ENCODE measurements at places on chromosomes 3 and 15.
A peak's percentile ranks its signal among the peaks of the same experiment; 100 is the strongest.

DNA sequence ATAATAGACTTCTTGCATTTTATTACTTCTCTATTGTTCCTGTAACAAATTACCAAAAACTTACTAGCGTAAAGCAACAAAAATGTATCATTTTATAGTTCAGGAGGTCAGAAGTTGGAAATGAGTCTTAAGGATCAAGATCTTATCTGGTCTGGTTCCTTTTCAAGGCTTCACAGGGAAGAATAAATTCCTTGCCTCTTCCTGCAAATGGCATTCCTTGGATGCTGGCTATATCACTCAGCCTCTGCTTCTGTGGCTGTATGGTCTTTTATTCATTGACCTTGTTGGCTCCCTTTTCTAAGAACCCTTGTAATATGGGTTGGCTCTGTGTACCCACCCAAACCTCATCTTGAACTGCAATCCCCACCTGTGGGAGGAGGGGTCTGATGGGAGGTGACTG, 478.4 kb upstream of the THBS1 start:
- DNase-seq: no peak

DNA sequence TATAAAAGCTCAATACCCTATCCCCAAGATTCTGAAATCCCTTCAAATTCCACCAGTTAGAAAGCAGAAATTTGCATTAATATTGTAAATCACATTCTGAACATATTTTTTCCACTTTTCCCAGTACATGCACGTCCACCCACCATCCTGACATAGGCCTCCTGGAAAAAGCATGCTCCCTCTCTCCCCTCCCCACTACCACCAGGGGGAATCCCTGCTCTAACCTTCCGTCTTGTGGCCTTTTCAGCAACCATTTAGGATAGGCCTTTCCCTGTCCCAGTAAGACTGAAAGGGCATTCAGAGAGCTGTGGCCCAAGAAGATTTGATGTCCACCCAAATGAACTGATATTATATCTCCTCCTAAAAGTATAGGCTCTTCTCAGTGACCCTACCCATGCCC, 182.1 kb downstream of the ARRDC4 start:
- DNase-seq: no peak

GRCh38 chr3:105456017-105456416, 89.3 kb downstream of the ALCAM start:
- no peak for DNase-seq

- DNase-seq: no peak
These were observed 64.2 kb upstream of the NR2C2 start for GRCh38 chr3:14883226-14883625.

DNA sequence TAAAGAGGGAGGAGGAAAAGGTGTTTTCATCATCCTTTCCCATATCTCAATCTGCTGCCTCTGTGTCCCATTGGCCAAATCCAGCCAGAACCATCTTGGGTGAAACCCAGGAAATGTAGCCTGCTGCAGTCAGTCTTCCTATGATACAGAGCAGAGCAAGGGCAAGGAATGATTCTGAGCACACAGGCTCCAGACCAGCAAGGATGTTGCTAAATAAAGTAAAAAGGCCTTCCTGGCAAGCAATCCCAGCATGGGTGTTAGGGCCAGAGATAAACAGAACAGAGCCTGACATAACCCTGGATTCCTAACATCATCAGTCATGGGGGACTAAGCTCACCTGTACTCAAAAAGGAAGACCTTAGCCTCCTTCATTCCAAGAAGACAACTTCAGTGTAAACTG, 90.7 kb upstream of the AGTR1 start:
- DNase-seq: no peak

DNA sequence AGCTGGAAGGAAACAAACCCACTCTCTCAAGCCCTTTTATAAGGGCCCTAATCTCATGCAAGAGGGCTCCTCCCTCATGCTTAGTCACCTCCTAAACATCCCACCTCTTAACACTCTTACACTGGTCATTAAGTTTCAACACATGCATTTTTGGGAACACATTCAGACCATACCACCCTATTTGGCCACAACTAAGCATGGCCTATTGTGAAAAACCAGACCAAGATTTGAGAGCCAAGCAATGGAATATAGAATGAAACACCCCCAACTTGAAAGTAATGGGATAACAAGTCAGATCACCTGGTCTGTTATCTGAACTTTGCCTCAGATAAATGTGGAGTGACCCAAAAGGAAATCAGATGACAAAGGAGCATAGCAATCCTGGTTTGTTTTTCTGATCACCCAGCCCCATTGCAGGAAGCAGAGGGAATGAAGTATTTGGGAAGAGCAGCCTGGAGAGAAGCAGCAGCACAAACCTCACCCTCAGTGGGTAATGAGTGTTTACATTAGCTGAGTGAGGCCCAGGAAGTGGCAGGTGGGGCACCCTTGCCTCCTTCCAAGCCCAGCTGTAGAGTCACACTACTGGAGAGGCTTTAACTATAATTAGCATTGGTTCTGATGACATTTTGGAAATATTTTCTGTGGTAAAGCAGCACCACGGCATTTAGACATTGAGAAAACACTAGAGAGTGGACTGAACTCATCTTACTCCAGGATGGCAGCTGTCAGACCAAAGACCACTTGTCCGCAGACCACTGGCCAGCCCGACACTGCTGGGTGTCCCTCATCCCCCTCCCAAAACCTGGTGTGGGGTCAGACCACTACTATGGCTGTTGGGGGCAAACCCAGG, 48.8 kb upstream of the PRTG start:
- DNase-seq: peak; percentile 15

- peak; percentile 54 for DNase-seq
These were observed 87.6 kb upstream of the SOX2 start for GRCh38 chr3:181623924-181624694.

- DNase-seq: no peak
These were observed 9.4 kb upstream of the CHAC1 start for GRCh38 chr15:40943764-40944365.

- DNase-seq: no peak
These were observed 117.5 kb upstream of the ARHGEF3 start for GRCh38 chr3:56919137-56919796.

DNA sequence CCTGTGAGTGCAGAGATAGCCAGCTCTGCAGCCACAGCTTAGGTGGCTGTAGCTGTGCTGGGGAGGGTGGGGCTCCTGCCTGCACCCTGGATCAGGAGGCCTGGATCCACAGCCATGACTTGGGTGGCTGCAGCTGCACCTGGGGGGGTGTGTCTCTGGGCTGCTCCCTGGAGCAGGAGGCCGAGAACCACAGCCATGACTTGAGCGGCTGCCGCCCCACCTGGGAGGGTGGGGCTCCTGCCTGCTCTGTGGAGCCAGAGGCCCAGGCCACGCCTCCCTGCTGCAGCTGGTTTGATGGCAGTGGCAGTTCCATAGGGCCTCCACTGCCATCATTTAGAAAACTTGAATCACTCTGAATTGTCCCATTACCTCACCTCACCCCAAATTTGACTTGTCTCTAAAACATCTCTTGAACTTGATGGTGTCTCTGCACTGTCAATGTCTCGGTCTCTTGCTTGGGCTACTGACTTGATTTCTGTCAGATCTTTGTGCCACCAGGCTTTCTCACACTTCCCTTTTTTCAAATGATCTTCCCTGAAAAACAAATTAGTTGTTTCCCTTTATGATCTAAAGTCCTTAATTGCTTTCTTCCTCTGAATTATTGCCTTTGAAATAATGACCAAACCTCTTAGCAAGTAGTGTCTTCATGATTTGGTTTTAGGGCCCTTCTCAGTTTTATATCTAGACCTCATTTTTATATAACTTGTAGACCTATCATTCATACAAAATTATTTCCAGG, 313.2 kb upstream of the MME start:
- no peak for DNase-seq
